ENCODE measurements at places on chromosomes 4 and X.
A peak's percentile ranks its signal among the peaks of the same experiment; 100 is the strongest.

DNA sequence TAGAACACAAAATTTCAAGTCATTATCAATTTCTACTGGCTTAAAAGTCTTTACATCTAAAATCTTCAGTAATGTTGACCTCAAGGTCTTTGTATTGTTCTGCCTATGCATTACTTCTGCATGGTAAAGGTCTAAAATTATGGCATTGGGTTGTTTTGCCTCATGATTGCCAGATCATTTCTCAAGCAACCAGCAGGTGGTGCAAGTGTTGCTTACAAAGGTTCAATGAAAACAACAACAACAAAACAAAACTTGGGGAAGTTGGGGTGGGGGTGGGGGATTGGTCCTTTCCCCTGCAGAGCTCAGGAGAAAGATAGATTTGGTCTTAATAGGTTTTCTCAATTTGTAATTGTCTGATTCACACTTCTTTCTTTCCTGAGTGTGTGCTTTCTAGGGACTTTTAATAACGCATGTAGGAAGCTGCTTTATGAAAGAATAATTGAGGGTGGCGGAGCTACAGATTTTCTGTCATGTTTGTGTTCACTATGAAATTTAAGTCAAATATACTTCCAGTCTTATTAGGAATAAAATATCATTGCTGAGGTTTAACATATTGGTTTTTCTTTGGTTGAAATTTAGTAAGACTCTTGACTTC, 145.1 kb downstream of the COL4A5 start:
- DNase-seq: peak; percentile 31

DNA sequence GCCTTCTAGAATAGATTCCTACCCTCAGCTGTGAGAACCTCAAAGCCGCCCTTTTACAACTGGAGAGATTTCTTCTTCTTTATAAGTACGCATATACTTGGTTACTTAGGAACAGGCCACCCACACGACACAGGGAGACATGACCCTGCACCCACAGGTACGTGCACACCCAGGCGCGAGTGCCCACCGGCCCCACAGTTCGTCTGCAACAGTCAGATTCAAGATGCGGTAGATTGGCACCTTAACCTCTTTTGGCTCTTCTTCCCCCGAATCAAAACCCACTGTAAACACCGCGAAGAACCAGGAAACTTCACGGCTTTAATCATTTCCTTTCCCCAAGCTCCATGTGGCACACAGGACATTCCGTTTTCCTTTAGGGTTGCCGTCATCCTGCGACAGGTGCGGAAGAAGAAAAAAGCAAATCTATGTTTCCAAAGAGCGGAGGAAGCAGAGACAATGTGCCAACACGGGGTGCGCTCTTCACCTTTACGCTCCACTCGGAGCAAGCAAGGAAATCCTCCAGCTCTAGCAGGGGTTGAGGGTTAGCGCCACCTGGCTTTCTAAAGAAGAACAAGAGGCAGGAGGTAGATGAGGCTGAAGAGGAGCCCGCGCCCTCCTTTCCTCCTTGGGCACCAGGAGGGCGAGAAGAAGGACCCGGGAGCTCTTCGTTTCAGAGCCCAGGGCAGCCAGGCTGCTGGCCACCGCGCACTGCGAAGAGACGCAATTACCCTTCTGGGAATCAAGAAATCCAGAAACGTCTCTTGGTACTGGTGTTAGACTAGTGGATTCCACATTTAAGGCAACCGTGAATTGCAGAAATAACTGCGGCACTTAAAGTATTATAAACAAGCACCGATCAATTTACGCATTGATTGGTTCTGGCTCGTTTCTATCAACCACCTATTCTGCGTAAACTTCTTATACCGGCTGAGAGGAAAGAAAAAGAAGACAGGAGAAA, 35.7 kb downstream of the HAND2 start:
- no peak for DNase-seq

DNA sequence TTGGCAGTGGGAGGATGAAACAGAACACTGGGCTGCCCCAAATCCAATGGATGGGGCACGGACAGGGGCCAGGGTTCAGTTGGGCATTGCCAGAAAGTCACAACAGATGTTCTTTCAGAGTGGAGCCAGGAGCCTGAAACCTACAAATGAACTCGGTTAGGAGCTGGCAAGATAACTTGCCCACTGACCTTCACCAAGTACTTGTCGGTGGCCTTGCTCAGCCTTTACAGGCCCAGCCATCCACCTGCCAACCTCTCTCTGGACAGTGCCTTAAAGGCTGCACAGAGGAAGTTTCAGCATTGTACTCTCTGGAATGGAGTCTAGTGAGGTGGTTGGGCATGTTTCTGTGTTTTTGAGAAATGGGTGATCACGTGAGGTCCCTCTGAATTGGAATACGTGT, 87.1 kb upstream of the USP9X start:
- no peak for DNase-seq

DNA sequence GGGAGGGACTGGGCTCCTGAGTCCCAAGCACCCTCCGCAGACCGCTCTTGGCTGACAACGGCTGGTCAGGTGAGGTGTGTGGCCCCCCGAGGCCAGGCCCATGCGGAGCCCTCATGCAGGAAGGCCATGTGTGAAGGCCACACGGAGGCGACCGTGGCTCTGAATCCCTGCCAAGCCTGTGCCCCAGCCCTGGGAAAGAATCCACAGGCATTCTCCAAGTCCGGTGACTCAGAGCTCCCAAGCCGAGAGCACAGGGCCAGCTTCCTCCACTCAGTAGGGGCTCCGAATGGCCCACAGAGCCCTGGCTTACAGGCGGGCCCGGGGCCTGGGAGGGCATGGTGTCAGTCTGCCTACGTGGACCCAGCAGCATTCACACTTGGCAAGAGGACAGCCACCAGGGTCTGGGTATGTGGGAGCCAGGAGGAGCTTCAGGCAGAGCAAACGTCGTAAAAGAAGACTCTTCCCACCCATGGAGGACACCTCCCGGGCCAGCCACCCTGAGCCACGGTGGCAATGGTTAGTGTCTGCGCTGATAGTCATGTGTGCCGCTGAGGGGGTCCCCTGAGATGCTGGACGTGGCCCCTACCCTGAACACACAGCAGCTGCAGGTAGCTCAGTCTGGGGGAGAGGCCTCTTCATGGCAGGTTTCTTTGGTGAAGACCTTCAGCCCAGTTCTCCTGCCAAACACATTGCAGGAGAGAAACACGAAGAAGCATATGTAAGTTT, 105.7 kb downstream of the PSAPL1 start:
- DNase-seq: no peak

GRCh38 chr4:96670381-96670780, 830.5 kb downstream of the PDHA2 start:
- no peak for DNase-seq

GRCh38 chr4:1010395-1011021, 918 bp upstream of the FGFRL1 start:
- DNase-seq: peak; percentile 50

- DNase-seq: no peak
Measured at GRCh38 chr4:147829401-147830101, 97.7 kb downstream of the ARHGAP10 start.

DNA sequence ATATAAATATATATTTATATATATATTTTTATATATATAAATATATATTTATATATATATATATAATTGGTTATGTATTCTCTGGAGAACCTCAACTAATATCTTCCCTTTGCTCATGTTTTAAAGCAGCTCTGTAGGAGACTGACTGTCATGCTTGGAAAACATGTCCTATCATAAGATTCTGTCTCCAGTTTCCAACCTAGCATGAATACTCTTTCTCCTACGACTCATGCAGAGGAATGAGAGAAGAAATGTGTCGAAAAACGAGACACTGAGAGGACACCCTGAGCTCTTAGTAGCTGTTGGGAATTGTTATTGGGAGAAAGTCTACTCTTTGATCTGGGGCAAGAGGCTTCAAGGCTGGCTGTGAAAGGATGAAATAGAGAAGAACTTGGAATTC, 166.5 kb upstream of the SLIT2 start:
- no peak for DNase-seq

- no peak for DNase-seq
Measured at GRCh38 chr4:157271166-157271869, 50.8 kb downstream of the GRIA2 start.

DNA sequence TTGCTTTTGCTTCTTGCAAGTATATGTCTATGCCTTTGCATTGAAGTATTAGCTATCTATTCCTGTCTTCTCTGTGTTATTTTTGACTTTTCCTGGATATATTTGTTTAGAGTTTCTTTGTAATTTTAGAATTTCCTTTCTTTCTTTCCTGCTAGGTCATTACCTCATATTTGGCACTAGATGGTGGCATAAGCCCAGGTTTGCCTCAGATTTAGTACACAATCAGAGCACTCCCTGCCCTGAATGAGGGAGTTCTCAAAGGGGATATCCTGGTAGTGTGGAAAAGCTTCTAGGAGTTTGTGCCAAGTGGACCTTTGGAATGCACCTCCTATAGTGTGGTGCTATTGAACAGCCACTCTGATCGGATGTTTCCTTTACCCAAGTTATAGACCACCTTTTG, 181.6 kb downstream of the UGT8 start:
- no peak for DNase-seq

GRCh38 chr4:162959046-162959445, 207.6 kb downstream of the NAF1 start:
- DNase-seq: no peak

GRCh38 chr4:8285143-8285975, 15.8 kb downstream of the HTRA3 start:
- no peak for DNase-seq

GRCh38 chrX:29617725-29618124, 597.6 kb upstream of the MAGEB2 start:
- DNase-seq: peak; percentile 42

DNA sequence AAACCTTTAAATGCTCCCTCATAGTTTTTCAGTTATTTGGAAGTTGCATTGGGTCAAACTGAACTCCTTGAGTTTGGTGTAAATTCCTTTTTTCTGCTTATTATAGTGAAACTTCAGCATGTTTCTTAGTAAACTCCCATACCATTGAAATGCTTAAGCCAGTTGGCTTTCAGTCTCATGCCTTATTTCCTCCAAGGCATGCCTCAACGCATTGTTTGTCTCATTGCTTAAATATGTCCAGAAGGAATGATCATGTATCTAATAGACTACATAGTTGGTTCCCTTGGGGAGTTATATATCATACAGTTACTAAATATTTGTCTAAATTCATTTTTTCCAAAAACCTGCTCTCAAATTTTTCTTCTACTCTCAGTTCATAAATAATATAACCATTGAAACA, 114.0 kb downstream of the STOX2 start:
- no peak for DNase-seq

DNA sequence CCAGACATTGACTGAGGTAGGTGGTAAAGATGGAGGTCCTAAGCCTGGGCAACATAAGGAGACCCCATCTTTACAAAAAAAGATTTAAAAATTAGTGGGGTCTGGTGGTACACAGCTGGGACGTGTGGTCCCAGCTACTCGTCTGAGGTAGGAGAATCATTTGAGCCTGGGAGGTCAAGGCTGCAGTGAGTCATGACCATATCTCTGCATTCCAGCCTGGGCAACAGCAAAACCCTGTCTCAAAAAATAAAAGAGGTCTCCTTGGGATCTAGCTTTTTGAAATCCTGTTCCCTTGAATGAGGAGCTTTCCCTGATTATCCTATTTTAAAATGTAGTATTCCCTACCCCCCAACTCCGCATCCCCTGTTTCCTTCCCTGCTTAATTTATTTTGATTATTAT, 78.7 kb upstream of the OGT start:
- DNase-seq: no peak

DNA sequence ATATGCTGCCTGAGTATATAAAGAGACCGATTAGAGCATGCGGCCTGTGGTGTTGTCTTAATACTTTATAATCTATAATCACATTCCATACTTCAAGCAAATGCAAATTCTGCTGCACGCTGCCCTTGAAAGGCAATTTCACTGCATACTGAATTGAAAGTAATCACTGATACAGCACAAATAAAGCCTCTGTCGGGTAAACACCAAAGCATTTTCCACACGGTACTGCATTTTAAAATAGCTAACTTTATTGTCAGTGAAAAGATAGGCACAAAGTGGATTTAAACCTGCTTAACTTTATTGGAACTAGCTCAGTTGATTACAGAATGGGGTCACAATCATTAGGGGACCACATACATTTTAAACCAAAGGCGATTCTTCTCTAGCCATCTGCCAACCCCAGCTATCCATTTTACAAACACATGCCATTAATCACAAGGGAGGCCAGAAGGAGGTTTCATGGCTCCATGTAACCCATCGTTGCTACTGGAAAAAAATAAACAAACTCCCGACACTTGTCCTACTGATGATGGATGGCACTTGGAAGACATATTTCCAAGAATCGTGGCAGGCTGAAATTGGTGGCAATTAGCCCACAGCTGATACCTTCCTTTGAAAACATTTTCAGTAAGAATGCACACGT, 65.9 kb downstream of the AMOT start:
- no peak for DNase-seq

DNA sequence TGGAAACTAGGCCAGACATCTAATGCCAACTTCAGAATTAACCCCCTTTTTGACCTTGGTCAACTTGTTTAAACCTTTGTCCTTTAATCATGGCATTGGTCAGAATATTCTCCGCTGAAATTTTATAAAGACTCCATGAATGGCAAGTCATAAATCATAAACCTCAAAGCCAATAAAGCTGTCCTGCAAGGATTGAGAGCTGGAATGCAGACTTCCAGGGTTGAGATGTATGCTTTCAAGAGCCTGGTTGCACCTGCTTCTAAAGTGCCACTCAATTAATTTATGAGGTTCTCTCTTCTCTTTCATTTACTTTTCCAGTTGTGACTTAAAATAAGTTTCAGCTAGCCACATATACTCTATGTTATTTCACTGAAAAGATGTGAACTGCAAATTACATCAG, 136.2 kb upstream of the HCCS start:
- DNase-seq: no peak

DNA sequence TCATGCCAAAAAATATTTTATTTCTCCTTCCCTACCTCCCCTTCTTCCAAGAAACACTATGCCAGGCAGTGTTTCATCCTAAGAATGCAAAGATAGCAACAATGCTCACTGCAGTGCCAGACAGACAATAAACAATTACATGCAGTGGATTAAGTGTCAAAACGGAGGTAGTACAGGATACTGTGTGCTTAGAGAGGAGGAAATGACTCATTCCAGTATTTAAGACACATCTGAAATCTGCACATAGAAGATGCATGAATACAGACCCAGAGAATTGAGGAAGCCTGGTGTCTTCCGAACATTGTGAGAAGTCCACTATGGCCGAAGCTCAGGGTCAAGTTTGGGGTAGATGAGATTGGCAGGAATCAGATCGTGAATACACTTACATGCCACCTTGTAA, 326.4 kb downstream of the PPP3CA start:
- no peak for DNase-seq

- DNase-seq: no peak
Measured at GRCh38 chrX:35040871-35041270, 98.3 kb downstream of the FAM47B start.
